ENCODE measurements at places on chromosomes 4 and X.

GRCh38 chr4:119955256-119955655 is 111.4 kb downstream of the MAD2L1 start:
- DNase-seq = no peak

- DNase-seq = no peak
Observed at GRCh38 chrX:33592396-33592795, 381.0 kb upstream of the DMD start.

DNA sequence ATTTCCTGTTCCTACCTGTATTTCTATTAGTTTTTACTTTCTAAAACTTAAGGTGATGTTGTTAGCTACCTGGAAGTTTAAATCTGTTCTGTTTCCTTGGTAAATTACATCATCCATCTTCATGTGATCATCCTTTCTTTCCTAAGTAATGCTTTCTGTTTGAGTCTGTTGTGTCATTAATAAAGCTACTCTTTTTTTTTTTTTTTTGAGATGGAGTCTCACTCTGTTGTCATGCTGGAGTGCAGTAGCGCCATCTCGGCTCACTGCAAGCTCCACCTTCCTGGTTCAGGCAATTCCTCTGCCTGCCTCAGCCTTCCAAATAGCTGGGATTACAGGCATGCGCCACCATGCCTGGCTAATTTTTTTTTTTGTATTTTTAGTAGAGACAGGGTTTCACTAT is 73.3 kb downstream of the FIP1L1 start:
- no peak for DNase-seq

GRCh38 chr4:140813804-140814203 is 57.6 kb upstream of the TBC1D9 start:
- DNase-seq = no peak

- no peak for DNase-seq
Observed at GRCh38 chr4:23371533-23371932, 518.3 kb downstream of the PPARGC1A start.

GRCh38 chr4:74158466-74159142 is 686 bp downstream of the MTHFD2L start:
- peak; percentile 8 for DNase-seq

DNA sequence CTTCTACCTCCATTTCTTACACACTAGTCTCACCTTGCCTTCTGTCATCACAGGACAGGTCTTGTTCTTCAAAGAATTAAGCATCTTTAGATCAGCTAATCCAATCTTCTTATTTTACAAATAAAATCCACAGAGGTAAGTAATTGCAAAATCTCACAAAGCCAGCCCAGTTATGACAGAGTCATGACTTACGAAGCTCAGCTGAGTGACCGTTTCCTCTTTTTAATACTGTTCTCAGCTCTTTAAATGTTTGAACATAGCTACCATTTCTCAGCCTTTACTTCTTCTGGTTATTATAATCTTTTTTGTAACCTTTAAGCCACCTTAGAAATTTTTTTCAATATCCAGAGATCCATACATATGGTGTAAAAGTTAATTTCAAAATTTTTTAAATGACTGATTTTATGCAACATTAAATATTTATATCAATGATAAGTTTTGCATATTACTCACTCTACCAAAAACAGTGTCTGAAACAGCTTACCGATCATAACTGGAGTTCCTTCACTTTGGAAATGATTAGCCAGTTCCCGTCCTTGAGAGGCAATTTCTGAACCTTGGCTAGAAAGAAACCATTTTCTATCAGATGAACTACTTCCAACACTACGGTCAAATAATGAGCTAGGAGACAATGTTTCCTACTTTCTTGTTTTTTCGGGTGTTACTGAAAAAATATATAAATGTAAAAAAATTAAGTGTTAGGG is 8.8 kb downstream of the ANKRD37 start:
- no peak for DNase-seq

DNA sequence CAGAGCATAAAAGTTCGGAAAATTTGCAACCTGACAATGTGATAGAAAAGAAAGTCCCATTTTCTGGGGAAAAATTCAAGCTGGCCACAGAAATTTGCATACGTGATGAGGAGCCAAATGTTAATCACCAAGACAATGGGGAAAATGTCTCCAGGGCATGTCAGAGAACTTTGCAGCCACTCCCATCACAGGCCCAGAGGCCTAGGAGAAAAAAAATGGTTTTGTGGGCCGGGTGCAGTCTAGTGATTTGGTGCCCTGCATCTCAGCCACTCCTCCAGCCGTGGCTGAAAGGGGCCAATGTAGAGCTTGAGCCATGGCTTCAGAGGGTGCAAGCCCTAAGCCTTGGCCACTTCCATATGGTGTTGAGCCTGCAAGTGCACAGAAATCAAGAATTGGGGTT is 71.2 kb downstream of the CHRNA9 start:
- DNase-seq = no peak

- DNase-seq = no peak
Observed at GRCh38 chr4:136810626-136811025, 721.7 kb downstream of the PCDH18 start.

- DNase-seq = no peak
Observed at GRCh38 chr4:111789901-111790640, 355.2 kb upstream of the FAM241A start.

DNA sequence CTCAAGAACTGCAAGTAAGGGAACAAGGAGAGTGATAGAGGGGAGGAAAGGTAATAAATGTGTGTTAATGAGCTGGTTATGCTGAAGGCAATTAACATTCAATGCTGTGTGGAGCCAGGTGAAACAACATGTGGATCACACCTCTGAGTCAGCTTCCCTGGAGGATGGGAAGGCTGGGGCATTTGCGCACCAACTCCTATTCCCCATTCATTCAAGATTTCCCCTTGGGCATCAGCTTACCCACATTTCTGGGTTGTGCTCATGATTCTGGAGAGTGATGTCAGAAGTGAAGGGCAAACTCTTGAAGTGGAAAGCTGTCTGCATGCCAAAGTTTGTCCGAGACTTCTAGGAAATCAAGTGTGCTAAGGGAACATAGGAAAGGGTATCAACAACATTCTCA is 461.4 kb downstream of the MID1IP1 start:
- DNase-seq = no peak

- no peak for DNase-seq
Observed at GRCh38 chr4:136476753-136477152, 1055.5 kb downstream of the PCDH18 start.

- peak; percentile 50 for DNase-seq
Observed at GRCh38 chrX:139559383-139560042, 29.0 kb downstream of the F9 start.

- DNase-seq = no peak
Observed at GRCh38 chr4:182749667-182750167, 167.5 kb downstream of the DCTD start.

GRCh38 chr4:17562157-17562556 is 14.8 kb upstream of the LAP3 start:
- no peak for DNase-seq

DNA sequence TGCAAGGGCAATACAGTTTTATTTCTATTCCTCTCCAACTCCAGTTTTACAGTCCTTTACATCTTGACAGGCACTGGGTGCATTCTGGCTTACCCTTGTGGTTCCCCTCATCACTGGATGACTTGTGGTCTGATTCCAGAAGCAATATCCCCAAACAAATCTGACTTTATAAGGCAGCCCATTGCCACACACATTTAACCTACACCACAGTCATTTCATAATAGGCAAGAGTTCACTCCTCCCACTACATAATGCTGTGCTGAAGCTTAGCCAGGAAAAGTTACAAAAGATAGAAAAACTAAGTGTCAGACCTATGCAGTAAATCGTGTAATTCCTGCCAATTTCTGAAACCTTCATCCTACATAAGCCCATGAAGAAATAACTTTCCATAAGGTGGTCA is 82.9 kb upstream of the MID1IP1 start:
- no peak for DNase-seq

DNA sequence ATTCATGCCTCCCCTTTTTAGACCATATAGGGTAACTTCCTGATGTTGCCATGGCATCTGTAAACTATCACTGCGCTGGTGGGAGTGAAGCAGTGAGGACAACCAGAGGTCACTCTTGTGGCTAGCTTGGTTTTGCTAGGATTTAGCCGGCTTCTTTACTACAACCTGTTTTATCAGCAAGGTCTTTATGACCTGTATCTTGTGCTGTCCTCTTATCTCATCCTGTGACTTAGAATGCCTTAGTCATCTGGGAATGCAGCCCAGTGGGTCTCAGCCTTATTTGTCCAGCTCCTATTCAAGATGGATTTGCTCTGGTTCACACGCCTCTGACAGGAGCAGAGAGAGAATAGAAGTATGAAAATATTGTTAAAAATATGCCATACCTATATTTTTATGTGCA is 355.7 kb downstream of the ADGRL3 start:
- DNase-seq = no peak

- DNase-seq = peak; percentile 85
Observed at GRCh38 chr4:2934813-2935761, 28.1 kb downstream of the NOP14 start.

DNA sequence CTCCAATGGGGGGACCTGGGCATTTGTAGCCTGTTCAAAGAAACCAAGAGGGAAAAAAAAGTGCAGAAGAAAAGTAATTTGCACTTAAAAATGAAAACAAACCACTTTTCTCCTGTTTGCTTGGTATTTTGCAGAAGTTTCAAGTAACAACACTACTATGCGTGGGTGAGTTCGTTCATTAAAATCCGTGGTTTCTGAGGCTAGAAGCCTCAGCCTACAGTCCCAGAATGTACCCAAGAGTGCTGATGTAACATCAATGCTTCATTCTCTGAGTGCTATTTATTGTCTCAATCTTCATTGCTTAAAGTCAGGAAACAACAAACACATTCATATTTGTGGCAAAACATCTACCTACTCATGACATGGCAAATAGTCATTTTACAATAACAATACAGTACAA is 29.2 kb downstream of the LGI2 start:
- no peak for DNase-seq

- DNase-seq = no peak
Observed at GRCh38 chr4:116020141-116020722, 906.8 kb upstream of the NDST4 start.

- DNase-seq = no peak
Observed at GRCh38 chr4:19675172-19675811, 576.4 kb upstream of the SLIT2 start.

DNA sequence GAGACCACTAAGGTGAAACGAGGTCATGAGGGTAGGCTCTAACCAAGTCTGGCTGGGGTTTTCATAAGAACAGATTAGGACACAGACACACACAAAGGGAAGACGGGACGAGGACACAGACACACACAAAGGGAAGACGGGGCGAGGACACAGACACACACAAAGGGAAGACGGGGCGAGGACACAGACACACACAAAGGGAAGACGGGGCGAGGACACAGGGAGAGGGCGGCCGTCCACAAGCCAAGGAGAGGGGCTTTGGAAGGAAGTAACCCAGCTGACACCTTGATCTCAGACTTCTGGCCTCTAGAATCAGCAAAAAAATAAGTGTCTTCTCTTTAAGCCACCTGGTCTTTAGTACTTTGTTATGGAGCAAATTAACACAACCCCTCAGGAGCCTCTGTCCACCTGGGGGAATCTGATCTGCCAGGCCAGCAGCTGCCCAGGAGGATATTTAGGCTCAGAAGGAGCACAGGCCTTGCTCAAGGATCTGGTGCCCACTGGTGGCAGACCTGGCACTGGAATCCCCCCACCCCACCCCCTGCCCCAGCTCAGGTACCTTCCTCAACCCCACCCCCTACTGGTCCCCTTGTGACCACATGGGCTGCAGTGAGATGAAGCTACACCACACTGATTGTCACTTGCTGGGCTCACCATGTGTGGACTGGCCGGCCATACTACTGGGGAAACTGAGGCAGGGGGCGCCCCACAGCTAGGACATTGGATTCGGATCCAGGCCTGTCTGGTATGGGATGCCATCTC is 2.8 kb downstream of the ABLIM2 start:
- DNase-seq = no peak

GRCh38 chrX:79259073-79259689 is 108.0 kb downstream of the ITM2A start:
- peak; percentile 99 for DNase-seq

GRCh38 chrX:17595456-17596035 is 141.7 kb upstream of the SCML1 start:
- DNase-seq = no peak

DNA sequence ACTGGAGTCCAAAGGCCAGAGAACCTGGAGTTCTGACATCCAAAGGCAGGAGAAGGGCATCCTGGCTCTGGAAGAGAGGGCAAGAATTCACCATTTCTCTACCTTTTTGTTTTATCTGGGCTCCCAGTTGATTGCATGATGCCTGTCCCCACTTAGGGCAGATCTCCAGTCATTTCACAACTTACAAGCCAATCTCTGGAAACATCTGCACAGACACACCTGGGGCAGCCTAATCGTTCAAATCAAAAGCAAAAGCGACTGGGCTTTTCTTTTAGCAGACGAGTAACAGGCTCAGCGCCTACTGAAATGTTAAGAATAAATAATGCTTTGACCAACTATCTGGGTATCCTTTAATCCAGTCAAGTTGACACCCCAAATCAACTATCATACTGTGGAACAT is 136.0 kb upstream of the NPY2R start:
- no peak for DNase-seq

DNA sequence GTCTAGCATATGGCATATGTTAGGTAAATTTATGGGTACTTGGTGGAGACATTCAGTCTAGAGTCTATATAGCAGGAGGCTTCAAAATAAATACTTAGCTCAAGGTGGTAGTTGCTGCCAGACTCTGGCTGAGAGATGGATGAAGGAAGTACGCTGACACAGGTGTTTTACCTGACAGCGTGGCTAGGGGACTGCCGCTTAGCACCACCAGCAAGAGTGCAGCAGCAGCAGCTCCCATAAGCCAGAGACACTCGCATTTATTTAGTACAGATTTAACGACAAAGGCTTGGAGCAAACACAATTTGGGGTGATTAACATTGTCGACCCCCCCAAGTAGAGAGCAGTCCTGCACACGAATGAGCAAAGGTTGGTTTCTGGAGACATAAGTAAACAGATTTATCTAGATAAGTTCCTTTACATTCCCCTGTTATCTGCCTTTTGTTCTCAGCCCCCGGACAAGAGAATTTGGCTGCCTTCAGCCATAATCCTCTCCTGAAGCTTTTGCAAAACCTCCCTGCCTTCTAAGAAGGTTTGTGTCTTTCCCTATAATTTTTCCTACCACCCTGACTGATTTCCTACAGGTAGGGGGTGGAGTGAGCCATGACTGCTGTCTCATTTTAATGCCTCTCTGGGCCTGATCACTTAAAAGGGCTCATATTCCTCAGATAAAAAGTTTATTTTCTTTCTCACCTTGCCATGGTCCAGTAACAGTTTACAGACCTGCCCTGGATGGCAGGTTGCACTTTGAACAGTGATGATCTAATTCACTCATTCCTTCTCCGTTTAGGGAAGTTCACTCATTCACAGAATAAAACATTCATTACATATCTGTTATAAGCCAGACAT is 64.6 kb downstream of the RHOH start:
- no peak for DNase-seq

GRCh38 chr4:41465146-41465761 is 72.7 kb upstream of the LIMCH1 start:
- DNase-seq = no peak

Measured in Jurkat, Clone E6-1 (cell line).